ENCODE measurements at places on chromosomes 12 and 14. TPM values are rescaled to one million over a fixed set of nuclear protein-coding genes. Genes with fewer than 3 reads are reported as not detected.

The ZFHX2 gene
- 0.58 TPM for total RNA-seq

The C12orf54 gene
- total RNA-seq, result not detected

- no peak for DNase-seq
These were observed 14.0 kb upstream of the TBX3 start for GRCh38 chr12:114697741-114698565.

DNA sequence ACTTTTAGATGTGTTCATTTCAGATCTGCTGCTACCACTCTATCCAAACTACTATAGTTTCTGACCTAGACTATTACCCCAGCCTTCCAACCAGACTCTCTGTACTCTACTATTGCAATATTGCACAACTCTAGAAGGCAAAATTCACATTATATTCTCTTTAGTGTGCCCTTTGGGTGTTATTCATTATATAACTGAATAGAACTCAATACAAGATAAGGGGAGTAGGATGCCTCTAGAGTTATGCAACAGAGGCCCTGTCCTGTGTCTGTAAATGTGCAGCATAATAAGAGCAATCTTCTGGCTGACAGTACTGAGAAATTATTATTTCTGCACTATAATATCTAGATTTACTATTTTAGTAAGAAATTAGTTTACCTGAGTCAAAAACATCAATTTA is 63.1 kb downstream of the LRRC9 start:
- no peak for DNase-seq

DNA sequence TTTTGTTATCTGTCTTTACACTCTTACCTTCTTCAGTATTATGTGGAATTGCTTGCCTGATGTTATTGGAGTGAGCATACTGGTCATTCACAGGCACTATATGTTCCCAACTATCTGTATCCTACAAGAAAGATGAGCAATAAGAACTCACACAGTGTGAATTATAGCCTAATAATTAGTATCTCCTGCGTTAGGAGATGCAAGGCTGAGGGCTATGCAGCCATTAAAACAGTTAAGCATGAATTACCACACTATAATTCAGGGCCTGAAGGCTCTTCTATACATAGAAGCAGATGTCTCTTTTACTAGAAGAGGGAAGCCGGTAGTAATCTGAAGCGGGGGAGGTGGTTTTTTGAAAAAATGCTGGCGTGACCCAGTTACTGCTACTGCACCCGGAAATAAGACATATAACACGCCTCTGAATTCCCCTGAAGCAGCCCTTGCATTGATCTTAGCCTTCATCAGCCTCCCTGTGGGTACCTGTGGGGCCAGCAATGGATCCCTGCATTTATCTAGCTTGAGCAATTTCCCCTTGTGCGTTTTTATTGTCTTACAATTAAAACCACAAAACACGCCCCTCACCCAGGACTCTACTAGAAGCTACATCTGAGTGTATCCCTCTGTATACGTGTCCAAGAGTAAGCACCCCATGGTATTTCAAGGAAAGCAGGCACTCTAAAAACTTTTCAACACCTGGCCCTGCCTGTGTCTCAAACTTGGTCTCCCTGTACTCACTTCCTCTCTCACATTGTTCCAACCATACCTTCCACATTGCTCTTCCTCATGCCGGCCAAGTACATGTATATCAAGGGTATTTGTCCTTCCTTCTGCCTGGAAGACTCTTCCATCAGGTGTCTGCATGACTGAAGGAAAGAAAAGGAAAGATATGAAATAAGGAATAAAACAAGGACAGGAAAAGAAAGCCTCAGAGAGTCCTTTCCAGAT is 210.9 kb upstream of the ARID2 start:
- DNase-seq, result no peak

All from epithelial cell of proximal tubule (primary cell).